ENCODE measurements at places on chromosomes 2 and 18.

GRCh38 chr2:86769838-86770237 is 20.9 kb downstream of the CD8A start:
- peaks cover 21% of the 10 kb centered on the region for H3K4me1 ChIP-seq
- DNase-seq: no peak
- H3K4me3 ChIP-seq: no peak overlapping the region
- no peak overlapping the region for H3K27ac ChIP-seq
- no peaks in the 10 kb centered on the region for H3K27me3 ChIP-seq

DNA sequence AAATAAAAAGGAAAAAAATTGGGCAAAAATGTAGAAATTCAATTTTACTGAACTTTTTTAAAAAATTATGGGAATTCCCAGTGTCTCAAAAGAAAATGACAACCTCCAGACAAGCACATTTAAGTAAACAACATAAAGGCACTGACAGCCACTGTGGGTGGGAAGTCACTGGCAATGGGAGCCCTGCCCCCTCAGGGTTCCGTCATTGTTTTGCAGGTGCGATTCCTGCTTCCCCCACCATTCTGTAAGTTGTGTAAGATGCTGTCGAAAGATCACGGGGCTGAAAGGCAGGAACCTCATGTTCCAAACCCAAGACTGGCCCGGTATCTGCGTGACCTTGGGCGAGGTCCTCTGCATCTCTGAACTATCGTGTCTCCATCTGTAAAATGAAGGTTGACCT is 15.8 kb upstream of the ASPRV1 start:
- no peak overlapping the region for H3K27ac ChIP-seq
- no peaks in the 10 kb centered on the region for H3K4me1 ChIP-seq
- H3K27me3 ChIP-seq: no peaks in the 10 kb centered on the region
- no peak for DNase-seq

DNA sequence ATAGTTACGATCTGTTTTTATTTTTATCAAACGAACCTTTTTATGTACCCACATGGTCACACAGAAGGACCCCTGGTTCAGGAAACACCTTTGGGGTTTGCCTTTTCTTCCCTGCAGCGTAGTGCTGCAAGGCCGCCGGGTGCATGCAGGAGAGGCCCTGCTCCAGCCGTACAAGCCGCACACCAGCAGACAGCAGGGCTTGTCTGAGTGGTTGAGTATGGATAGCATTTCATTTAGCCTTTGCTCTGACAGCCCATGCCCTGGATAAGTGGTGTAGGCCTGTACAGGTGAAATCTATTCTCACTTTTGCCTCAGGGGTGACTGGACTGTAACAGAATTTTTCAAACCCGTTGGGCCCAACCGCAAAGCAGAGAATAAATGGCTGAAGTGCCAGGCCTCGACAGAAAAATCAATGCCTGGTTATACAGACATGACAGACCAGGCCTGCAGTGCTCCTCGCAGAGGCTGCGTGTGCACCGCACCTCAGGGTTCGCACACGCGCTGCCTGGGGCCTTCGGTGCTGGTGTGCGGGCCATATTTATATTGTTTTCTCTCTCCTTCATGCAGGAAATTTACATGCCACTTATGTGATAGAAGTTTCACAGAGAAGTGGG is 279.1 kb downstream of the ZNF407 start:
- no peaks in the 10 kb centered on the region for H3K27me3 ChIP-seq
- peaks cover 6% of the 10 kb centered on the region for H3K36me3 ChIP-seq
- no peaks in the 10 kb centered on the region for H3K4me1 ChIP-seq
- no peak overlapping the region for H3K27ac ChIP-seq

GRCh38 chr2:224293976-224294375 is 107.9 kb downstream of the FAM124B start:
- H3K4me3 ChIP-seq: no peak overlapping the region
- no peak overlapping the region for H3K27ac ChIP-seq
- peaks cover 37% of the 10 kb centered on the region for H3K27me3 ChIP-seq
- no peaks in the 10 kb centered on the region for H3K4me1 ChIP-seq

GRCh38 chr2:234447963-234448362 is 48.9 kb downstream of the ARL4C start:
- no peaks in the 10 kb centered on the region for H3K27me3 ChIP-seq
- peak overlapping the region; percentile 29 for H3K27ac ChIP-seq
- no peak for DNase-seq
- peaks cover 54% of the 10 kb centered on the region for H3K36me3 ChIP-seq

GRCh38 chr2:168935810-168936581 is 34.9 kb downstream of the G6PC2 start:
- DNase-seq: no peak
- H3K4me1 ChIP-seq: peaks cover 7% of the 10 kb centered on the region
- no peak overlapping the region for H3K4me3 ChIP-seq
- no peak overlapping the region for H3K27ac ChIP-seq
- peaks cover 17% of the 10 kb centered on the region for H3K27me3 ChIP-seq

GRCh38 chr2:136319651-136320050 is 201.7 kb upstream of the CXCR4 start:
- H3K27ac ChIP-seq: no peak overlapping the region
- no peak for DNase-seq
- H3K36me3 ChIP-seq: peaks cover 1% of the 10 kb centered on the region

DNA sequence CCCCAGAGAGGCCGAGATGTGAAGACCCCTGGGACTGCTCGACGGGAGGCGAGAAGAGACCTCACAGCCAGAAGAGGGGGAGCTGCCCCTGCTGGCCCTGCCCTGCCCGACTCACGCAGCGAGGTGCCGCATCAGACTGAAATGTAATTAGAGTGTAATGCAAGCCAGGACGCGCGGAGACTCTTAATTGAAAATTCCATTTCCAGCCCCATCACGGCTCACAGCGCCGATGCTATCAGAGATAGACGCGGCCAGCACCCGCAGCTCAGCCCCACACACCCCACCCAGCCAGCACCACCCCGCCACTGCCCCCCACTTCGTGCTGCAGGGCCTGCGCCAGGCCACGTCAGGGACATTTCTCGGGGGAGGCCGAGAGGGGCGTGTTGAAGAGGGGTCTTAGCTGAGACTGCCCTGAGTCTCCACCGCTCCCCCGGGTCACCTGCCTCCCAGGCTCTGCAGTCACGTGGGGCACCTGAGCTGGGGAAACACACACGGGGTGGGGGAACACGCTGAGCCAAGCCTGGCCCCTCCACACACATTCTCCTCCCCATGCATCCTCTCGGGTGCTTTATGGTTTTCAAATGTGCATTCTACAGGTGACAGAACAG is 78.1 kb downstream of the TEX51 start:
- DNase-seq: no peak
- H3K36me3 ChIP-seq: no peaks in the 10 kb centered on the region
- peaks cover 1% of the 10 kb centered on the region for H3K4me1 ChIP-seq

DNA sequence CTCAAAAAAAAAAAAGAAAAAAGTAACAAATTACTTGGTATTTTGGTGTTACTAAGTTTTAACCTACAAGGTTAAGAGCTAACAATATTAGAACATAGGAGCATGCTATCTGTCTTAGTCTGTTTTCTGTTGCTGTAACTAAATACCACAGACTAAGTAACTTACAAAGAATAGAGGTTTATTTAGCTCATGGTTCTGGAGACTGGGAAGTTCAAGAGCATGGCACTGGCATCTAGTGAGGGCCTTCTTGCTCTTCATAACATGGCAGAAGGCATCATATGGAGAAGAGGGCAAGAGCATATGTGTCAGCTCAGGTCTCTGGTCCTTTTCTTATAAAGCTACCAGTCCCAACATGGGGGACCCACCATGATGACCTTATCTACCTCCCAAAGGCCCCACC is 36.5 kb downstream of the SMARCAL1 start:
- H3K27me3 ChIP-seq: no peaks in the 10 kb centered on the region
- H3K36me3 ChIP-seq: peaks cover 77% of the 10 kb centered on the region
- no peak overlapping the region for H3K27ac ChIP-seq
- H3K4me1 ChIP-seq: peaks cover 2% of the 10 kb centered on the region

DNA sequence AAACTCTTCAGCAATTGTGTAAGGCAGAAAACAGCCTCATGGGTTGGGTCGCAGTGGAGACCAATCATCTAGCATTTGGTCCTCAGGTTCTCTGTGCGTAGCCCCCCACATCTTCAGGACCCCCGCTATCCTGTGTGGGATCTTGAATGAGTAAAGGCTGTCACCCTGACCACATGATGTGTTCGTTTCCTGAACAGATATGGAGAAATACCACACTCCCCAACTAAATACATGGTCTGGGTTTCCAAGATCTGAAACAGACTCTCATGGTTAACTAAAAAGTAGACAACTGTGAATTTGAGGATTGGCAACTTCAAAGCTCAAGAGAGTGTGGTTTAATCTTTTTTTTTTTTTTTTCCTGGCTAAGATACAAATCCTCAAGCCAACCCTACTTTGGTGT is 23.2 kb downstream of the DOCK10 start:
- H3K27ac ChIP-seq: peak overlapping the region; percentile 3
- no peak for DNase-seq
- peaks cover 26% of the 10 kb centered on the region for H3K36me3 ChIP-seq
- H3K27me3 ChIP-seq: no peaks in the 10 kb centered on the region
- H3K4me3 ChIP-seq: no peak overlapping the region

GRCh38 chr2:160458718-160459453 is 34.7 kb downstream of the RBMS1 start:
- H3K4me1 ChIP-seq: peaks cover 21% of the 10 kb centered on the region
- H3K27ac ChIP-seq: no peak overlapping the region
- no peak overlapping the region for H3K4me3 ChIP-seq
- no peak for DNase-seq
- peaks cover 11% of the 10 kb centered on the region for H3K36me3 ChIP-seq
- no peaks in the 10 kb centered on the region for H3K27me3 ChIP-seq

DNA sequence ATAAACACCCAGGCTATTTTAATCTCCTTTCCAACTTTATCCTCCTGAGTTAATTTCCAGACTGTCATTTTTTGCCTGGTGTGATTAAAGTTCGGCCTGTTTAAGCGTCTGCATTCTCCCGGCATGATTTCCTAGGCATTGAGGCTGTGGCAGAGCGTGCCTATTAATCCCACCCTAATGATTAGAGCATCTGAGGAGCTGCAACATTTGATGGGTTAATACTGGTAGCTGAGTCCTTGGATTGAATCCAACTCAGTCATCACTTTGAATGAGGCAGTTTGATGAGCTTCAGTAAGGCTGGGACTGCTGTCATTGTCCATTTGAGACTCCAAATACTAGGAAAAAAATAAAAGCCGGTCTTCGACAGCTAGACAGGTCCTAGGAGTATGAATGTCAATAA is 882.5 kb downstream of the SLC4A3 start:
- H3K4me1 ChIP-seq: no peaks in the 10 kb centered on the region
- no peak for DNase-seq
- no peak overlapping the region for H3K4me3 ChIP-seq

DNA sequence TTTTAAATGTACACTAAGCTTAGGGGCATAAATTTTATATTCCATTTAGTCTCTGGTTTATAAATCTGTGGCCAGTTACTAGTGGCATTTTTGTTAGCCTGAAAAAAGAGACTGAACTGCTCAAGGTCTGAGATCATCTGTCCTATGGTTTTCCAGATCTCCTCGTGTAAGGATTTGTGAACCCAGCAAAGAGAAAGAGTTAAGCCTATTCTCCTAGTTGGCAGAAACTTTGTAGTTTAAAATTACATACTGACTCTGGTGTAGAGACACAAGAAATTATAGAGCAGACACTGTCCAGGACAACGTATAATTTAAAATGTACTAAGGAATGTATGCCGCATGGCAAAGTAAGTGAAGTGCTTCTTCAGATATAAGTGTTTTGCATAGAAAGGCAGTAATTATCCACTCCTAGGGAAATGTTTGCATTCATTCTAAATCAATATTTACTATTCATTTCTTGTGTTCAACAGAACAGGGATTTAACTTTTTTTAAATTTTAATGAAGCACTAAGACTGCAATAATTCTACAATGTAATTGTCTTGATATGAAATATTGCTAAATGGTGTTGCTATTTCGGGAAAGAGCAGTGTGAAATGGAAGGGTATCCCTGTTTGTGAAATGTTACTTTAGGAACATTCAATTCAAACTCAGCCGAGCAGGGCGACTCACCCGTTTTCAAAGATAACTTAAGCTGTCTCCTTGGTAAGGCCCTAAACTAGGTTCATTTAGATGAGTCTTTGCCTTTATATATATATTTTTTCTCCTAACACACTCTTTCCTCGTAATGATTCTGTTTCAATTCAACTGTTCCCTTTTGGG is 508.4 kb upstream of the ZEB2 start:
- no peak overlapping the region for H3K27ac ChIP-seq
- H3K36me3 ChIP-seq: no peaks in the 10 kb centered on the region
- no peak overlapping the region for H3K4me3 ChIP-seq
- H3K27me3 ChIP-seq: peaks cover 2% of the 10 kb centered on the region
- DNase-seq: no peak

DNA sequence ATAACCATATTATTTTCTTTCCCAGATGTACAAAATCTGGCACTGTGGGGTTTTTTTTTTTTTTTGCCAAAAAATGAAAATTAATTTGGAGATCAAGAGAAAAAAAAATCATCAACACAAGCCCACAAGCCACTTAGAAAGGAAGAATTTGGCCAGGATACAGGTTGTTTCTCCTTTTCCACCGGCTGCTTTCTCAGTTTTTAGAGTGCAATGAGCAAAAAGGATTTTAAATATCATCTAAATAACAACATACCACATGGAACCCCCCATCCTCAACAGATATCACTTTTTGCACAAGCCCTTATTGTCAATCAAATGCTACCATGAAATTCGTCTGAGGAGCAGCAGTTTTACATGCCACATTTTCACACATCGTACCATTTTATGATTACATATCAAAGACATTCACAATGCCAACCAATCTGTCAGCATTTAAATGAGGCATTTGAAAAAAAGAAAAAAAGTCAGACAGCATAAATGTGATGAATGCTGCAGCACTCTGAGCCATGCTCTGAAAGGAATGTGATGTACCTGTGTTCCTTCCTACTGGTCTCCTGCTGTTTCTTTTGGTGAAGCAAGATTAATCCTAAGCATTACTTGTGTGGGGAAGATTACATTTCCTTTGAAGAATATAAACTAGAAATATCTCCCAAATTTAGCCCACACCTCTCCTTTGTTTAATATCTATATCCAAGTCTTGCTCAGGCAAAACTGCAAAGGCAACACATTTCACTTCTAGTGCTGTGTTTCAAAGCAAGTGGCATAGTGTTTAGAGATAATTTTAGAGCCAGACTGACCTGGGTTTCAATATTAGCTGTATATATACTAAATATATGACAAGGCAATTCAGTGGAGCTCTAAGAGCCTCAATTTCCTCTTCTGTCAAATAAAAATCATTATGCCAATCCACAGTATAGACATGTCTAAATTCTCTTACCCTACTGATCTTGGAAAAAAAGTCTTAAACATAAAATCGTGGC is 391.3 kb downstream of the CMPK2 start:
- no peaks in the 10 kb centered on the region for H3K4me1 ChIP-seq
- H3K27ac ChIP-seq: no peak overlapping the region
- no peaks in the 10 kb centered on the region for H3K27me3 ChIP-seq
- H3K36me3 ChIP-seq: no peaks in the 10 kb centered on the region
- no peak for DNase-seq

GRCh38 chr2:230162981-230163380 is 56.8 kb downstream of the SP110 start:
- no peak for DNase-seq
- no peak overlapping the region for H3K4me3 ChIP-seq
- peaks cover 12% of the 10 kb centered on the region for H3K4me1 ChIP-seq
- no peak overlapping the region for H3K27ac ChIP-seq

Measured in activated CD8-positive, alpha-beta memory T cell treated with anti-CD3 and anti-CD28 coated beads, Interleukin-2, amount 10 ng/mL, durations not matched to agents 7 days and 5 days (primary cell).